ENCODE measurements at places on chromosomes 11 and 22. TPM values are rescaled to one million over a fixed set of nuclear protein-coding genes. Genes with fewer than 3 reads are reported as not detected.

DNA sequence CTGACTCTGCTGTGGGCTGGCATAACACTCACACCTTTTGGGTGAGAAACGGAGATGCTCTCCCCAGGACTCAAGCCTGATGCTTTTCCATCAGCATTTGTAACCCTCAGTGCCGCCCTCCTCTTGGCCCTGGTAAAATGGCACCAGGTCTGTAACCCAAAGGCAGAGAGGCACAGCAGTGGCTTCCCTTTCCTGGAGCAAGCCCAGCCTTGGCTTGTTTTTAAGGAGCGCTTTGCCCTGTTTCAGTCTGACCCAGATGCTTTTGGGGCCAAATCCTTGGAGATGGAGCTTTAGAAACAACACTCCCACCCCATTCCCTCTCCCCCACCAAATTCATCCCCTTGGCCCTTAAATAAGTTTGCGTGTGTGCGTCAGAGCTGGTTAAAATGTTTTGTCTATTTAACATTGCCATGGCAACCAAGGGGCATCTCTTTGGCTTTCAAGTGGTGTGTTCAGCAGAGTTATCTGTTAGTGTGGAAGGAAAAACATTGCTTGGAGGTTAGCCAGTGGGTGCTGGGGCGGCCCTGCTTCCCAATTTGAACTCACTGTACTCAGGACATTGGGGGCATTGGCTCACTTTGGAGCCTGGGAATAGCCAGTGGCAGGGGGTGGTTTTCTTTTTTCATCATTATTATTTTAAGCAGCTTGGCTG, 134.1 kb downstream of the NAV2 start:
- DNase-seq: no peak

GRCh38 chr11:6022956-6023355, 7.6 kb downstream of the OR56A1 start:
- peak; percentile 15 for DNase-seq

DNA sequence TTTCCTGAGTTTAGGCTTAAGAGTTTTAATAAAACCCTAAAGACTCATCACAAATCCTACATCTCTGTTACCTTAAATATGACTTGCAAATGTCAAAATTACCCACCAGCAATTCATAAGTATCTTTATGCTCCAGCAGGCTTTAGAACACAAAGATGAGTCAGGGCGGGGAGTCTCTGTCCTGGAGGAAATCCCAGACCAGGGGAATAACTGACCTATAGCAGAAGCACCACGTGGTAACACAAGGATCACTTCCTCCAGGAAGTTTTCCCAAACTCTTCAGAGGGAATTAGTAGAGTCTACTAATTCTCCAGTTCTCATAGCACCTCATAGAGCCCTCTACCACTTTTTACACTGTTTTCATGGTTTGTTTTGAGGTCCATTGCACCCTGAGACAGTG, 217.0 kb downstream of the NAV2 start:
- DNase-seq: no peak

- no peak for DNase-seq
These were observed 99.8 kb downstream of the MYO18B start for GRCh38 chr22:25841775-25842174.

GRCh38 chr22:49535527-49536125, 292.0 kb downstream of the BRD1 start:
- DNase-seq: no peak

- DNase-seq: peak; percentile 7
These were observed 362.1 kb upstream of the PDGFD start for GRCh38 chr11:104526006-104526405.

DNA sequence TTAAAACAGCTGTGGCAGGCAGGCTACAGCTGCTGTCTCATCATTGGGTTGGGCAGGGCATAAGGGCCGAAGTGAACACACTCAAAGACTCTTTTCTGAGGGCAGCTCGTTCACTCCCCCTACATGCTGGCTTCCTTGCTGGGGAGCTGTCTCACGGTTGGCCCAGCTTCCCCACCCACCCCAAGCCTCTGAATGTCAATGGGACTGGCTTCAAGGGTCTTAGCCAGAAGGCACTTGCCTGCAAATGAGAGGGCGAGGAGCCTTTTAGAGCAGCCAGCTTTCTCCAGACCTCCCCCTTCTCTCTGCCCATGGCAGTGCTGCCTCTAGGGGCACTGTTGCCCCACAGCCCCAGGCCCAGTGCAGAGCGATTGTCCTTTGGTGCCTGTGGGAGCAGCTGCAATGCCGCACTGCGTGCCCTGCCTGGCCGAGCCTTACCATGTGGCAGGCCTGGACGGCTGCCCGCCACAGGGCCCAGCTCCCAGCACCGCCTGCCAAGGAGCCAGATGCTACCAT, 94.7 kb upstream of the RASSF10 start:
- peak; percentile 10 for DNase-seq

DNA sequence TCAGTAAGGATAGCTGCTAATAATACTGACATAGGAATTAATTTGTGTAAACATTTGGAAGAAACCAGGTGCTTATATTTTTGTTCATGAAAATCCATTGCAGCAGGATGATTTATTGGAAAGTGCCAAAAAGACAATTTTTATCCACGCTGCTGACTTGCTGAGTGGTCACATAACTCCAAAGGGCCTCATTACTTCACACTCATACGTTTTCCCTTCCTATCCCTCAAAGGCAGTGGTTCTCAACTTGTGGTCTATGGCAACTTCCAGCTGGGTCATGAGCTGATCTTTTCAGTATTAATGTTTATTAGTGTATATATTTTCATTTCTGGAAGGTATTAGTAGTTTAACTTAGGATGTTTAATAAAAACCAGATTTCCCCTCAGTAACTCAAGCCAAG, 178.1 kb downstream of the UVRAG start:
- no peak for DNase-seq

DNA sequence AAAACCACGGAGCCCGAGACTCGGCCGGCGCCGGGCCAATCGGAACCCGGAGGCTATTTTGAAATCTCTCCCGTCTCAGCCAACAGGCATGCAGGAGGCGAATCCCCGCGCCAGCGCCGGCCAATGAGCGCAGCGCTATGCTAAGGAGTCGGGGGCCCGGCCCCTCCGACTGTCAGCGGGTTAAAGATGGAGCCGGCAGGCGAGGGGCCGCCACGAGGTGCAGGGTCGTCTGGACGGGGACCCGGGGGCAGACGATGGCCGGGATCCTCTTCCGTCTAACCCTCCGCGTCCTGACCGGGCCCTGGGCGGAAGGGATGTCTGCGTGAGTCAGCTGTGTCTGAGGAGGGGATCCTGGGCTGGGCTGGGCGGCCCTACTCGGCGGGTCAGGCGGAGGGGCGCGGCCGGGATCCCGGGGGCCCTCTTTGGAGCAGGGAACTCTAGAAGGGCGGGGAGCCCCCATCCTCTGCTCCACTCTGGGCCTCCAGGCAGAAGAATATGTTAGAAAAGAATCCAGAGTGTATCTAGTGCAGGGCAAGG, 10.0 kb downstream of the SDF2L1 start:
- no peak for DNase-seq

- DNase-seq: no peak
These were observed 172.0 kb upstream of the MTMR2 start for GRCh38 chr11:96095884-96096303.

DNA sequence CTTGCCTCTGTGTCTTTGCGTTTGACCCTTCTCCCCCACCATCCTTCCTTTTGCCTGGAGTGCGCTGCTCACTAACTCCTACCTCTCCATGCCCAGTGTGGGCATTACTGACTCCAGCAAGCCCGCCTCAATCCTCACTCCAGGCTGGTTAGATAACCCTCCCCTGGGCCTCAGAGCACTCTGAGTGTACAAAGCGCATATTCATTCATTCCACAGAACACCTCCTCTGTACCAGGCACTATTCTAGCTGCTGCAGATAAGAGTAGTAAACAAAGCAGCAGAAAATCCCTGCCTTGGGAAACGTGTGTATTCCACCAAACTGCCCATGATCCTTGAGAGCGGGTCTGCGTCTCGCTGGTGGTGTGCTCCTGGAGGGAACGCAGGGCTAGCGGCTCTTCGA, 3.2 kb downstream of the SLC22A8 start:
- DNase-seq: no peak

DNA sequence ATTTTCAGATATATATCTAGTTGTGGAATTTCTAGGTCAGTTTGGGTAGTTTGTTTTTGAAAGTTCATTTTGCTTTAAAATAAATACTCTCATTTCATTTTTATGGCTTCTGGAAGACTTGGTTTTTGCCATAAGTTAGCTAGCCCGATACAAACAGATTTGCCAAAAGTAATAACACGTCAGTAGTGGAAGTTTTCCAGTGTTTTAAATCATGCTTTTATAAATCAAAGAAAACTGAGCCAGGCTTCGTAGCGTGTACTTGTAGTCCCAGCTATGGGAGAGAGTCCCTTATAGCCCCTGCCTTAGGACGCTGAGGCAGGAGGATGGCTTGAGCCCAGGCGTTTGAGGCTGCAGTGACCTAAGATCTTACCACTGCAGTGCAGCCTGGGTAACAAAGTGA, 21.7 kb upstream of the MICALL1 start:
- no peak for DNase-seq

- DNase-seq: no peak
These were observed 27.6 kb downstream of the SCN4B start for GRCh38 chr11:118124929-118125535.

GRCh38 chr22:30562366-30562765, 12.1 kb downstream of the GAL3ST1 start:
- DNase-seq: no peak

- DNase-seq: no peak
These were observed 32.8 kb downstream of the CACNA1I start for GRCh38 chr22:39603345-39603744.

CTSW gene
- 0.13 TPM for total RNA-seq

TTLL12 gene
- 24.7 TPM for total RNA-seq

P2RX6 gene
- not detected for total RNA-seq

MYBPC3 gene
- total RNA-seq: not detected

NRXN2 gene
- total RNA-seq: not detected

MOV10L1 gene
- 44.1 TPM for total RNA-seq

ASPHD2 gene
- total RNA-seq: 2.0 TPM

MORC2 gene
- total RNA-seq: 12.6 TPM

INS gene
- not detected for total RNA-seq

NPAS4 gene
- total RNA-seq: not detected
